ENCODE measurements at places on chromosomes 3 and 15.

DNA sequence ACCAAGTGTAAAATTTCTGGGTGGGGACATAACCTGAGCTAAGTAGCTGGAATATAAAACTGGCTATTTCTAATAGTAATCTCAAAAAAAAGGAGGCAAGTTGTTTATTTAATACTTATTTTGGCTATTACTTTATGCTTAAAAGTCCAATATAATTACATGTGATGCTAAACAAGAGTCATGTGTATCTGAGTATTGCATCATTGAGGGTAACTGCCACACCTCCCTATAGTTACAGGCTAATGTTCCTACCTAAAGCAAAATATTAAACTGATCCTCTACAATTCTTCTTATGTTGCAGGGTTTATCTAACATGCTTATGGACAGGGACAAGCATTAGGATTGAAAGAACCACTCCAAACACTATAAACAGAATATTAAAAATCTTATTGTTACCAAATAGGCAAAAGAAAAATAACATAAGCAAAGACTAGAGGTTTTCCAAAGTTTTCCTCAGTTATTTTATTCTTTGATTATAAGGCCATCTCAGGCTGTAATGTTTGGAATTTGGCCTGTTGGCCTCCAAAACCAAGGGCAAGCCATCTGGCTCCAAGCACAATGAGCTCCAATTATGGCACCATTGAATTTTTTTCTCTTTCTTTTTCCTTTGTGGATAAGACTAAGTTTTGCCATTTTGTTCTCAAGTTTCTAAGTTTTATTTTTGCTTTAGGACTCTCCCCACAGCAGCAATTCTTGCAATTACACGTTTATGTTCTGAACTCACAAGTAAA lies 75.8 kb upstream of the ABI3BP start:
- no peak for DNase-seq

DNA sequence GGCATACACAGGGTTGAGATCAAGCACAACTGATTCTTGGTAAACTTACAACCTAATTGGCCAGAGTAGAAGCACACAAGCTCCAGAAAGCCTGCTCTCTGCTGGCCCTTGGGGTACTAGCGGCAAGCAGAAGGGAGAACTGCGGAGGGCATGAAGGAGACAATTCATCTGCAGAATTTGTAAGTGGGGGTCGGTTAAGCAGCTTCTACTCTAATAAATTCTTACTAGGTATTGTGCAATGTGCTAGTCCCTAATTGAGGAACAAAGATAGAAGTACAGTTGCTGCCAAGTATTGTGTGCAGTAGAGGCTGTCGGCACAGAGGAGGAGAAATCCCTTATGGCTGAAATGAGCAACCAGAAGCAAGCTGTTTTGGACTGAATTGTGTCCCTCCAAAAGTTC lies 91.2 kb upstream of the VEPH1 start:
- no peak for DNase-seq

DNA sequence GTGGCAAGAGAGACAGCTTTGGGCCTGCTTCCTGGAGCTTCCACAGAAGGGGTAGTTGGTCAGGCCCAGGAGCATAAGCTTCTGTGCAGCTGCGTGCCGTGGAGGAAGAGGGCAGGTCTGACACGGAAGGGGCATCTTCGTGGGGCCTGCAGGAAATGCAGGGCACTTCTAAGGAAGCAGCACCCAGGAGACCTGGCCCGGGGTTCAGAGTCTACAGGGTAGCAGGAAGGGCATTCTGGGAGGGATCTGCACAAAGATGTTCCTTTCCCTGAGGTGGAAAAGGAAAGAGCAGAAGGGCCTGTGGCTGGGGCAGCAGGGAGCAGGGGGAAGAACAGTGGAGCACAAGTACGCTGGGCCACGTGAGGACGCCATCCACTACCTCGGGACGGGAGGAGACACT lies 85.1 kb downstream of the DNAJB8 start:
- DNase-seq: no peak

- DNase-seq: no peak
Observed at GRCh38 chr15:83207009-83207659, 489 bp downstream of the HDGFL3 start.

DNA sequence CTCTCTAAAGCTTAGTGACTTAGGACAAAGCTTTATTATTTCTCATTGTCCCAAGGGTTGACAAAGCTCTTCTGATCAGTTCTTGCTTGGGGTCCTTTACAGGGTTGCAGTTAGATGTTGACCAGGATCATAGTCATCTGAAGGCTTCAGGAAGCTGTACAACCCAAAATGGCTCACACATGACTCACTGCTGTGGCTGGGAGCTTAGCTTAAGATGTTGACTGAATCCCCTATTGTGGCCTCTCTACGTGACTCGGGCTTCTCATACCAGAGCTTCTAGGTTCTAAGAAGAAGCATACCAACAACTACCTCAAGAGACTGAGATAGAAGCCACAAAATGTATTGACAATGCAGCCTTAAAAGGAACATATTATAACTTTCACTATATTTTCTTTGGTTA lies 569.6 kb upstream of the ROBO2 start:
- DNase-seq: no peak

- no peak for DNase-seq
Observed at GRCh38 chr15:71883447-71883846, 73.1 kb downstream of the NR2E3 start.
